ENCODE measurements at places on chromosomes 1 and 21.

DNA sequence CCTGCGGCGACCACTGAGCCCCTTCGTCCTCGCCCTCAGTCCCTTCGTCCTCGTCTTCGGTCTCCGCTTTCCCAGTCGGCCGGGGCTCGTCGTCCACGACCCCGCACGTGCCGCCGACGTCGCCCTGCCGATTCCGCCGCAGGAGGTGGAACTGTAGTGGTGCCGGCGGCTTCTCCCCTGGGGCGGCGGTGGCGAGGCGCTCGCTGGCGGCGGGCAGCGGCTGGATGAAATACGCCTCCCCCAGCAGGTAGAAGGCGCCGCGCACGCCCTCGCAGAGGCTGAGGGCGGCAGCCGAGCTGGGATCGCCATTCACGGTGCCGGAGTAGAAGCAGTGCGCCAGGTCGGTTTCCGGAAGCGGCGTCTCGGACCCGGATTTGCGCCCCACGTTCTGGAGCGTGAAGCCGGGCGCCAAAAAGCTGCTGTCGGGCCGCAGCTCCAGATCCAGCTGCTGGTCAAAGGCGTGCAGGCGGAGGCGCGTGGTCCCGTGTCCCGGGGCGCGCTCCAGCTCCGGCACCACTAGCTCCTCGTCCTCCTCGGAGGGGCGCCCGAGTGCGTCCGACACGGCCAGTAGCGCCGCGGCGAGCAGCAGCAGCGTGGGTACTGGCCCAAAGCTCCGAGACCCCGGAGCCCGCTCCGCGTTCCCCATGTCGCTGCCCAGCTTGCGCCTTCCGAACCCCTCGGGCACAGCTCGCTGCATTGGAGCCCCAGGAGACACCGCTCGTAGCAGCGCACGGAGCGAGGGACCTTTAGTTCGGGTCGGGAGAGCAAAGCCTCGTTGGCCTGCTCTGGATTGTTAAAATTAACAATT lies 747 bp downstream of the ADAMTS1 start:
- no peak for DNase-seq

DNA sequence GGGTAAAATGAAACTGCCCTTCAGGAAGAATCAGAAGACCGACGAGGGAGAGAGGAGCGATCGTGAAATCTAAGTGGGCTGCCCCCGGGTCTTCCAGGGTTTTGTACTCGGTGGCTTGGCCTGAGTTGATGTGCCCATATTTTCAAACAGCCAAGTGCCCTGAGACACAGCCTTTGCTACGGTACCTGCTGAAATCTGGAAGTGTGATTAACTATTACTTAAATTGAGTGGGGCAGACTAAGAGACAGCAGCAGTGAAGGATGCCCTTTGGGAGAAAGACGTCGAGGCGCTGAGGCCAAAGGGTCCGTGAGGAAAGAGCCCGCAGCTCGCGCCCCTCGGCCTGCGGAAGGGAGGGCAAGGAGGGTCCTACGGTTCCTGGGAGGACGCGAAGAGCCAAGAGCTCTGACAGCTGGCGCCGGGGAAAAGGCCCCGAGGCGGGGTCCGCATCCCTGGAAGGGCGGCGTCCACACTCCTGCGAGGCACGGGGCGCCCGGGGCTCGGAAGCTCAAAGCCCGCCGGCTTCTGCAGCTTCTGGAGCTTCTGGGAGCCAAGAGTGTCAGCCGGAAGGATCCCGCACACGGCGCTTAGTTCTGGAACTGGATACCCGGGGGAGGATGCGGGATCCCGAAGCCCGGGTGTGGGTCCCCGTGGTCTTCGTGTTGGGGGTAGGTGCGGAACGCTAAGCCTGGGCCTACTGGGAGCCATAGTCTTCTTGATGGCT lies 15.4 kb upstream of the RNU1-4 start:
- DNase-seq: no peak

DNA sequence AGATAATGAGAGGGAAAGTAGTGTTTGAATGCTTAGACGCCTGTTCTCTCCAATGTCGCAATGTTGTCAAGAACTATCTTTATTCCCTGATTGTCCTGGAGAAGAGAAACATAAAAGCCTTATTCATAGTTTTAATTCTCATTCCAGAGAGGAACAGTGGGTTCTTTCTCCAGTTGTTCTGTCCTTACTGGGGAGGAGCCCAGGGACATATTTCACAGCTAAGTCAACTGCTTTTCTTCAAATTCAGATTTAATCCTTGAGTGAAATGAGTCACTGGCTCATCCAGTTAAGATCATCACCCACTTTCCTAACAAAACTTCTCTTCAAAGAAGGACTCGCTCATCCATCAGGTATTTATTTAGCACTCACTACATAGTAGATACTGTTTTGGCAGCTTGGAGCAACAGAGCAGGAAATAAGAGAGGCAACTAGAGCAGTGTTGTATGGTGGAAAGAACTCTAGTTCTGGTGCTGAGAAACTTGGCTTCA lies 365.7 kb upstream of the USP24 start:
- DNase-seq: no peak

DNA sequence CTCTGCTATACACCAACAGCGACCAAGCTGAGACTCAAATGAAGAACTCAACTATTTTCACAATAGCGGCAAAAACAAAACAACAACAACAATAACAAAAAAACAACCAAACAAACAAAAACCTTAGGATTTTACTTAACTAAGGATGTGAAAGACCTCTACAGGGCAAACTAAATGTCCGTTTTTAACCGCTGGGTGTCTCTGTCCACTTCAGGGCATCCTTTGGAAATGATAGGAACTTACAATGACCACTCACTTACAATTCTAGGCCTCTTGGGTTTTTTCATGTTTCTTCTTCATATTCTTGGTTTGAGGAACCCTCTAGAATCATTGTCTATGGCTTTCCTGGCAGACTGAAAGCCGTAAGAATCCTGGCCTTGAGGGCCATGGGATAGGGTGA lies 134.0 kb upstream of the FAM78B start:
- no peak for DNase-seq

DNA sequence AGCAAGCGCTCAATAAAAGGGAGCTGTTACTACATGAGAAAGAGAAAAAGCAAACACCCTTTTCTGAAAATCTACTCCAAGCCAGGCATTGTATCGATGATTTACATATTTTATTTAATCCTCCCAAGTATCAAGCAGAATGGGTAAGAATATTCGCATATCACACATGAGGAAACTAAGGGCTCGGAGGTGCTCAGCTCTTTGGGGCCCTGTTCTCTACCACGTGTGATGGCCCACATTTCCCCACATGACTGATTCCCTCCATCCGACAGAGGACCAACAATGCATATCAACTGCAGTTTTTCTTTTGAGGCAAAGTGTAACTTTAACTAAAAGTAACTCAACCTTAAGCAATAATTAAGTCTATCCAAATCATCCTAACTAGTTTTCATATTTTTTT lies 8.2 kb downstream of the ERI3 start:
- no peak for DNase-seq

GRCh38 chr1:107095647-107096046 lies 39.2 kb downstream of the PRMT6 start:
- DNase-seq: no peak

- DNase-seq: no peak
Measured at GRCh38 chr1:24235921-24236788, 49.1 kb upstream of the IFNLR1 start.

GRCh38 chr1:93749487-93749886 lies 67.8 kb upstream of the BCAR3 start:
- no peak for DNase-seq

DNA sequence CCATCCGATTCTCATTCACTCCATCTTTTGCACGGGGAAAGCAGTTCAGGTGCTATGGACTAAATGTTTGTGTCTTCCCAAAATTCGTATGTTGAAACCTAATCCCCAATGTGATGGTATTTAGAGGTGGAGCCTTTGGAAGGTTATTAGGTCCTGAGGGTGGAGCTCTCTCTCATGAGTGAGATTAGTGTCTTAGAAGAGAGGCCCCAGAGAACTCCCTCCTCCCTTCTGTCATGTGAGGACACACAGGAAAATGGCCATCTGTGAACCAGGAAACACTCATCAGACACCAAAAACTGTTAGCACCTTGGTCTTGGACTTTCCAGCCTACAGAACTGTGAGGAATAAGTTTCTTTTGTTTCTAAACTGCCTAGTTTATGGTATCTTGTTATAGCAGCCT lies 15.8 kb upstream of the CCDC190 start:
- DNase-seq: no peak

DNA sequence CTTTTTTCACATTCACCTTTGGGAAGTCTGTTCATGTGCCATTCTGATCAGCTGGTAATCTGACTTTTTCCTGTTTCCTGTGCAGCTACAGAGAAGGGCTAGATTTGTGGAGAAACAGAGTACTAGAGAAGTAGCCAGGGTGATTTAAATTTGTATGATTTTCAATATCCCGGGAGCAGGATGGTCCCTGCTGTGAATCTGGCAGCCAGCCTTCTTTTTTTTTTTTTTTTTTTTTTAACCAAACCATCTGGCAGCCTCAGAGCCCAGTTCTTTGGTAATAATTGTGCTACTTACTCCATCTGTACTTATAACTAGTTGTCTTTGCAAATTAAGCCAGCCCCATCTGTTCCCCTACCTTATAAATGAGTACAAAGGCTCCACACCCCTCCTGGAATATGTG lies 248.6 kb upstream of the DEPDC1 start:
- no peak for DNase-seq

DNA sequence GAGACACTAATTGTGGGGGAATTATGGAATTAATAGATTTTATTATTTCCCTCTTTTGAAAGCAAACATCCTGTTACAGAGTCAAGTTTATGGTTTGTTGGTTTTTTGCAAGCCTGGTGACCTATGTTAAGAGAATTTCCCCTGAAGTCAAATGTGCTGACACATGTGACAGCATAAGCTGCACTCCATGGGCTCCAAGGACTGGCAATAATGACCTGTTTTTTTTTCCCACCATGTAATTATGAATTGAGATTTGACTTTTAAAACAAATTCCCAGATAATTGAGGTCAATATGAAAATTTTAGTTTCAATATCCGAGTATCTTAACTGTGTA lies 242.5 kb upstream of the SGIP1 start:
- DNase-seq: no peak

- no peak for DNase-seq
Measured at GRCh38 chr1:22317231-22317919, 134.3 kb upstream of the ZBTB40 start.

- DNase-seq: peak; percentile 73
Measured at GRCh38 chr1:13730751-13731482, 30.9 kb downstream of the PRDM2 start.

DNA sequence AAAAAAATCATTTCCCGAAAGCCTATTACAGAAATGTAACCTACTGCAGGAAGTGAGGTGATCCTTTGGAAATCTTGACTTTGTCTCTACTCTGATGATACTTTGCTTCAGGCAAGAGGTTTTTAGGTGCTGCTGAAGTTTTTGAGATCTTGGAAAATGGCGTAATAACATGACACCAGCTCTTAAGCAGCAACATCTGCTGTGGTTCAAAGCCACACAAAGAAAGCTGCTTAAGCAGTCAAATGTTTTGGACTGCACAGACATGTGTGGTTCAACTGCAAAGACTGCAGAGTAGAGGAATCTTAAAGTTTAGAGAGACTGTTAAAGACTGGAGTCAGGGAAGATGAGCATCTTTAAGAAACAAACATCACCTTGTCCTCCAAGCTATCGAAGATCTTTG lies 139.0 kb downstream of the RASAL2 start:
- no peak for DNase-seq

DNA sequence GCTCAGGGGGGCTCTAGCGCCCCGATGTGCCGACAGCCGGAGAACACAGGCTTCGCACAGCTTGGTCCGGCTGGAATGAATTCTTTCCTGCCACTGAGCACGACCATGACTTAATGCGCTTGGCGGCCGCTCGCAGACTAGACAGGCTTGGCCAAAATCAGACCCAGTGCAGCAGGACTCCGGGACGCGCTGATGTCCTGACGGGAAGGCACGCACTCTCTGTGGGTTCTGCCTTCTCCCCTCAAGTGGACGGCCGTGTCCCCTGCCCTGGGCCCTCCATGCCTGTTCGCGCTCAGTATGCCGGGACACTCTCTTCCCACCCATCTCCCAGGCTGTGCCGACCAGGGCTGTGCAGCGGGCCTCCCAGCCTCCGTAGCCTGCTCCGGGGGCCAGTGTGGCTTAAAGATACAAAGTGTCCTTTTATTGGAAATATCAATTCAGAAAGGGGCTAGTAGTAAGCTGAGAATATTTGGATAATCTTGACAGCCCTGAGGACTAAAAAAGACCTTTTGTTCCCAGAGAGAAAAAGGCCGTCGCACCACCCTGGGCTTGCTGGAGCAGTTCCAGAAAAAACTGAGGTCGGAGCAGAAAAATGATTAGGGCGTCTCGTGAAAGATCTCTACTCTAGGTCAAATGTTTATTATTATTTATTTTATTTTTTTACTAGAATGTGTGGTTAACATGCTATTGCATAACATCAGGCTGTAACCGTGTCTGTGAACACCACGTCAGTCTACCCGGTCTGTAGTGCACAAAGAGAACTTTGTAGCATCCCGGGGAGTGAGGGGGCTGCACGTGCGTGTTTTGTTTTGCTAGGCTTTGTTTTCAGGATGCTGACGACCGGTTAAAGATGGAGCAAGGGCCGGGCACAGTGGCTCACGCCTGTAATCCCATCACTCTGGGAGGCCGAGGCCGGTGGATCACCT lies 88.1 kb upstream of the ARHGEF16 start:
- no peak for DNase-seq

GRCh38 chr1:173660306-173660705 lies 9.3 kb downstream of the ANKRD45 start:
- DNase-seq: no peak

- no peak for DNase-seq
Measured at GRCh38 chr1:38454749-38455441, 404.7 kb downstream of the RRAGC start.

DNA sequence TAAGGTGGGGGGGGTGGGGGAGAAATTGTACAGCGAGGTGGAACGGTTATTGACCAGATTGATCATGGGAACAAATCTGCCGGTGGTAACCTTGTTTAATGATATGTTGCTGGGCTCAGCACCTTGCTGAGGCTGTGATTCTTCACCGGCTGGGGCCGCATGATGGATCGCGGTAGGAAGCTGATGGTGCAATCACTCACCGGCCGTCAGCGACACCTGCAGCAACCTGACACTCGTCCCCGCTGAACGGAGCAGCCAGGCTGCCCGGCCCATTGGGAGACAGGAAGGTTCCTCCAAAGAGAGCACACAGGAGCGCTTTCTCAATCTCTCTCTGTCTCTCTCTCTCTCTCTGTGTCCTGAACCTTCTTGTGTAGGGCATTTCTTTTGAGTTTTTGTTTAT lies 128.5 kb upstream of the RRP15 start:
- no peak for DNase-seq

- peak; percentile 56 for DNase-seq
Measured at GRCh38 chr21:42513985-42514882, 582 bp downstream of the SLC37A1 start.

GRCh38 chr1:247212012-247212411 lies 40.2 kb upstream of the ZNF124 start:
- DNase-seq: no peak

DNA sequence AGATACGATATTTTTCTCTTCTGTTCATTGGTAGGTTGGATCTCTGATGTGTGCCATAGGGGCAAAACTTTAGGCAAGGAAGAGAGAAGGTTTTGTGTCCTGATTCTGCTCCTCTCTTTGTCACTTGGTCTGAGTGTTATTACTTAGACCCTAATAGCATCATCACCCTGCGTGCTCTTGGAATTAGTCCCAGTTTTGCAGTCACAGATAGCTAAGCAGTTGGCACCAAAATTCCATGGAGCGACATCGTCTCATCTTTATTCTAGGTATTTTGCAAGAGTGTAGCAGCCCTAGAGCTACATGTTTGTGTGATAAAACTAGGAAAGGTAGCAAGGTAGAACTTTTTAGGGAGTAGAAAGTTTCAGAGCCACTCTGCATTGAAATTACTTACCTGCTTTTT lies 23.8 kb downstream of the PIP5K1A start:
- no peak for DNase-seq

Data from activated CD4-positive, alpha-beta T cell treated with anti-CD3 and anti-CD28 coated beads, Interleukin-2, amount 50 U/mL, for 4 hours (primary cell).